ENCODE measurements at places on chromosomes 13 and 19. TPM values are rescaled to one million over a fixed set of nuclear protein-coding genes. Genes with fewer than 3 reads are reported as not detected.

DNA sequence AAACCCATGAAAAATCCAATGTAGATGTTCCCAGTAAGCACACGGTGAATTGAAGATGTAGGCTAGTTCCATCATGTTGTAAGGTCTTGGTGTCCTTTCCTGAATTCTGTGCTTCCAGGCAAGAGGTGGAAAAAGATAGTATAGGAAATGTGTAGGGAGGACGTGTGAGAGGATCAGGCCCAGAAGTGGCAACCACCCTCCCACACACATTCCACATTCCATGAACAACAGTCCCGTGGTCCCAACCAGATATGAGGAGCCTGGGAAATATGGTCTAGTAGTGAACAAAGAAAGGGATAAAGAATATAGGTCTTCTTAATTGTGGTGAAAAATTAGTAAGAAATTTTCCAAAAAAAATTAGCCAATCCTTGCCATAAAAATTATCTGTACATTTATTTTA, 1254.2 kb upstream of the SLC10A2 start:
- DNase-seq = no peak

DNA sequence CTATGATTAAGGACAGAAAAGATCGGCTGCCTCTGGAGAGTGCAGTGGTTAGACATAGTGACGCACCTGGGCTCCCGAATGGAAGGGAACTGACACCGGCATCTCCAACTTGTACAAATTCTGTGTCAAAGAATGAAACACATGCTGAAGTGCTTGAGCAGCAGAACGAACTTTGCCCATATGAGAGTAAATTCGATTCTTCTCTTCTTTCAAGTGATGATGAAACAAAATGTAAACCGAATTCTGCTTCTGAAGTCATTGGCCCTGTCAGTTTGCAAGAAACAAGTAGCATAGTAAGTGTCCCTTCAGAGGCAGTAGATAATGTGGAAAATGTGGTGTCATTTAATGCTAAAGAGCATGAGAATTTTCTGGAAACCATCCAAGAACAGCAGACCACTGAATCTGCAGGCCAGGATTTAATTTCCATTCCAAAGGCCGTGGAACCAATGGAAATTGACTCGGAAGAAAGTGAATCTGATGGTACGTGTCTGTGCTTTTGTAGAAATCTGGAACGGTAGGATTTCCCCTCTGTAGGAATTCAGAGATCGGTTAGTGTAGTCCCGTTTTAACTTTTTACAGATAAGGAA, 16.9 kb downstream of the ERCC5 start:
- no peak for DNase-seq

GATAD2A gene
- 44.5 TPM for polyA plus RNA-seq

DNA sequence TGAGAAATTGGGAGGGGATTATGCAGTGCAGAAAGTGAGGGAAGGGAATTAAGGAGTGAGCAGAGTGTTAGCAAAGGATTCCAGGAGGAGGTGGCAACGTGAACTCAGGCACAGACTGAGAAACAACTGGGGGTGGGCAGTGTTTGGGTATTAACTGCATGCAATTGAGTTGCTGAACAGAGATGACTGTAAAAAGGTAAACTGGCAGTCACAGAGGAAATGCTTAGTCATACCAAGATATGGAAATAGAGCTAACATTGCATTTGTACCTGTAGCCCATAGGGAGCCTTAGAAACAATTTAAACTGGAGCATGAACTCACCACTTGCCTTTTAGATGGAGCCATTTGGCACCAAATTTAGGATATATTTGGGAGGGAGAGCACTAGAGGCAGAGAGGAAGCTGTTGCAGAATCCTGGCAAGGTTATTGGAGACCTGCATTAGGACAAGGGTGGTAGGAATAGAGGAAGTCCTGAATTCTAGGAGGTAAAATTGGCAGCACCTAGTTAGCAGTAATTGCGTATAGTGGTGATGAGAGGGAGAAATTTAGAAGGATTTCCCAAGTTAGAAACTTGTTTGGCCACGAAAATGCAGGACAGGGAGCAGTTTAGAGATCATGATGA, 100.6 kb upstream of the FRY start:
- DNase-seq = no peak

- peak; percentile 46 for DNase-seq
Observed at GRCh38 chr19:2035590-2035991, 15.5 kb downstream of the MKNK2 start.

DNA sequence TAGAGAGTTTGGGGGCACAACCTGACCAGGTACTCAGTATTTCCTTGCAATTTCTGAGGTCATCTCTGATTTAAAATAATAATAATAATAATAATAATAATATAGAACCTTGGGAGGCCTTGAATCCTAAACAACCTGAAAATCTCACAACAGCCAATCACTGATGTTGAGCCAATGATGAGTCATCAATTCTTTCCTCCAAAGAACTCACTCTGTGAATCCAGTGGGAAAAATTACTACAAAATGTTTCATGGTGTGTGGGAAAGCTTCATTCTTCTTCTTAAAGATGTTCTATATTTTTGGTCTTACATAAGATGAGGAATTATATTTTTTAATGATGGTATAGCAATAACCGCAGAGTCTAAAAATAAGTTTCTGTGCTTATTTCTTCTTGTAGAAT, 594.6 kb downstream of the EFNB2 start:
- no peak for DNase-seq

GRCh38 chr13:25132751-25133390, 36.9 kb downstream of the PABPC3 start:
- DNase-seq = no peak

SLC5A5 gene
- 0.58 TPM for polyA plus RNA-seq

GRCh38 chr19:53596056-53596455, 35.7 kb upstream of the DPRX start:
- no peak for DNase-seq

DNA sequence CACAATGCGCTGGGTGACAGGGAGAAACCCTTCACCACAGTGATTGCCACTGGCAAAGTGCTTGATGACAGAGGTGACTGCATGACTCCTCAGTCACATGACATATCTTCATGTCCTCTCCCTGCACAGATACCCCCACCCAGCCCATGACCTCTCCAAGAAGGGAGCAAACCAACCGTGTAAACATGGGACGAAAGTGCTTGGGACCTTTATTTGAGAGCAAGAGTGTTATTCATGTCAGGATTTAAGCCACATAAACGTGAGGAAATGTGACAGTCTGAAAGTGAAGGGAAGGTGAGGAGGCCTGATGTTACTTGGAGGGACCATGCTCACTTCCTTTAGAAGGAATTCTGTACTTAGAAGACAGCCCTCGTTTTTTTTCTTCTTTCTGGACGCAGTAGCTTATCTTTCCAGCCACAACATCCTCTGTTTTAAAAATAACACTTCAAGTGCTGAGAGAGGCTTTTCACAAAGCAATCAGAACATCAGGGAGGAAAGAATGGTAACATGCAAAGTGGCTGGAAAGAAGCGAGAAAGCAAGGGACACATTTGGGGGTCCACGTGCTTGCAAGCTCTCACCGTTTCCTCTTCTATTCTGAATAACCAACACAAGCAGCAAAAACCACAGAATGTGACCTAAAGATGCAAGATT, 35.6 kb downstream of the EPS15L1 start:
- DNase-seq = no peak

Measured in B cell (primary cell).